Thyroid gland (tissue), 4 donors: ENCODE measurements at places on chromosomes 6 and 20. TPM values are rescaled to one million over a fixed set of nuclear protein-coding genes. Genes with fewer than 3 reads are reported as not detected.

DNA sequence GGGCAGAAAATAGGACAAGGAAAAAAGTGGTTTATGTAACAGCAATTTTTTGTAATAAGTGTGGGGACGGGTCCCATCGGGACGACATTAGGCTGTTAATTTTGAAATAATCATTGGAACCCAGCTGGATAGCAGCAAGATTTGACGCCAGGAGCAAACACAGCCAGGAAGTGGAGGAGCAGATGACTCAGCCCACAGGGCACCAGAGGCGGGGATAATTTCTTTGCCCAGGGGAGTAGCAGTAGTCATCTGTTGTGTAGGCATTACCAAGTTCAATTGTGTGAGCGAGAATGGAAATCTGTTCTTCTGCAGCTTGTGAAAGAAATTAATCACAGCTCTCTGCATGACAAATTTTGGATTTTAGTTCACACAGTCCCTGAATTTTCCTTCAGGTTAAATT lies 22.6 kb upstream of the RIN2 start:
- H3K4me3 ChIP-seq: no peak overlapping the region
- H3K27ac ChIP-seq: no peak overlapping the region
- H3K27me3 ChIP-seq: no peaks in the 10 kb centered on the region
- peak; percentile 42 for DNase-seq
- H3K36me3 ChIP-seq: no peaks in the 10 kb centered on the region

DNA sequence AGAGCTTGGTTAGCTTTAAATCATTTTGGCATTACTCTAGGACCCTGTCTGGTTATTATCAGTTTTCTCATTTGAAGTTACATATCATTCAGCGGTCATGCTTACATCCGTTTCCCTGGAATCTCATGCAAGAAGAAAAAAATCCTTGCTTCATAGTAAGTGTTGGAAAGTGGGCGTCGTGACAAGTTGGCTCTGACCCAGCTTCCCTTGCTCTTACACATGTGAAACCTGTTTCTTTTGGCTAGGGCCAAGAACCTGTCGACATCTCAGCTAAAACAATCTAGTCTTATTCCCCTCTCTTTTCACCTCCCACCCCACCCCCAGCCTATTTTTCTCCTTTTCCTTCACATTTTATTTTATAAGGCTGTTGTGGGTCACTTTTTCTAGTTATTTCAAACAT lies 45.5 kb downstream of the ANKS1A start:
- no peak overlapping the region for H3K4me3 ChIP-seq
- peak overlapping the region; percentile 61 for H3K27ac ChIP-seq
- H3K4me1 ChIP-seq: peaks cover 19% of the 10 kb centered on the region
- DNase-seq: peak; percentile 97

DNA sequence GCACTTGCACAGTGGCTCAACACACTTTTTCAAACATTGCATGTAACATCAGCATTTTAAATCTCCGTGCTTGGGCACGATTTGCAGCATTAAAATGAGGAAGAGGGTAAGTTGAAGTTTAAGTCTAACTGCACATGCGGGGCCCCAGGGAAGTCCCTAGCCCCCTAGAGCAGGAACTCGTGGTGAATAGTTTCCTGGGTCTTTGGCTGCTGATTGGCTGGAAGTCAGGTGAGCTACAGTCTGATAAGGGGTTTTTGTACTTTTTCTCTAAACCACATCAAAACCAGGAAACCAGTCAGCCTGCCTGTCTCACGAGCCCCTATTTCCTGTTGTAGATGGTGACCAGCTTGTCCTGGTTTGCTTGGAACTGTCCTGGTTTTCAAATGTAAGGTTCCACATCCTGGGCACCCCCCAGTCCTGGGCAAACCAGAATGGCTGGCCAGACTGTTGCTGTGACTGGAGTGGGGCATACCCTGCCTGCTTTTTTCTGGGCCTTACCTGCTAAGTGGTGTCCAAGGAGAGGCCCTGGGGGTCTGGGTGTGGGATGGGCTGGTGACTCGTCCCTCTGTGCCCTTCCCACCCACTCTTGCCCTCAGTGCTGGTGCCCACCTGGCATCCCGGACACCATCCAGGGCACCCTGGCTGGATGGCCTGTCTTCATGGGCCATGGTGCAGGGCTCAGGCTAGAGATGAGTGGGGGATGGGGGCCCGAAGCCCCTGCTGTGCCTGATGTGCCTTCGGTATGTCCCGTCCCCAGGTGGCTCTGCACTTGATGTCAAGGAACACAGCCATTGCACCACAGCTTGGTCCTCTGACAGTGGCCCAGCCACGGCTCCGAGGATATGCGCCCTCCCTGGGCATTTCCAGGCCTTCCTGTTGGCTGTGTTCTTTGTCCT lies 31.8 kb downstream of the SUN5 start:
- H3K36me3 ChIP-seq: no peaks in the 10 kb centered on the region
- H3K27ac ChIP-seq: no peak overlapping the region
- no peaks in the 10 kb centered on the region for H3K4me1 ChIP-seq
- no peaks in the 10 kb centered on the region for H3K27me3 ChIP-seq
- H3K4me3 ChIP-seq: no peak overlapping the region

DNA sequence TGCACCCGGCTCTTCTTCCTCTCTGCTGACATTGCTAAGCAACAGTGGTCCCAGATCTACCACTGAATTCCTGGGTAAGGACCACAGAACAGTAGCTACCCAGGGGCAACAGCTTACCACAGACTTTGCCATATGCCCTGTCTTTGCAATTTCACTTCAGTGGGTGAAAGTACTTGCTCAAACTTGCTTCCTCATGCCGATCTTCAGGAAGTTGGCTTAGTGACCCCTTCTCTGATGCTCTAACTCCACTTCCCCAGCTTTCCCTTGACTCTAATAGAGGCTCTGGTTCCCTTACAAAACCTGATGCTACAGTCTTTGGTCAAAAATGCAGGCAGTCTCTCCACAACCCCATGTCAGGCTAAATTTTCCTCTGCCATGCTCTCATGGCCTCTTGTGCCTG lies 3.3 kb upstream of the TAAR5 start:
- no peak overlapping the region for H3K4me3 ChIP-seq
- no peak overlapping the region for H3K27ac ChIP-seq
- no peaks in the 10 kb centered on the region for H3K4me1 ChIP-seq
- H3K36me3 ChIP-seq: no peaks in the 10 kb centered on the region
- H3K27me3 ChIP-seq: no peaks in the 10 kb centered on the region

DNA sequence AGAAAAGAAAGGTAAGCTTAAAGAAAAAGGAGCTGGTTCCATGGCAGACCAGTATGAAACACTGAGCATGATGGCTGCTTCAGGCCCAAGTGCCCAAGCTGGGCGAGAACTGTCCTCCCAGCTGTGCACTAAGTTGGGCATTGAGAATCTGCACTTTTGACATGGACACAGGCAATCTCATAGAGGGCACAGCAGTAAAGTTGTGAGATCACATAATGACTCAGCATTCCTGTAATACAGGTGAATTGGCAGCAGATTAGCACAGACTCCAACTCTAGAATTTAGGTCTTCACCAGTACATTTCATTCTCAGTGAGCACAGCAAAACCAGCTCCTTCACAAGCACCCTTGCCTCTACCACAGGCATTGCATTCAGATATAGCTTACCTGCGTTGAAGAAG lies 343.4 kb downstream of the PKHD1 start:
- H3K27ac ChIP-seq: no peak overlapping the region
- H3K36me3 ChIP-seq: no peaks in the 10 kb centered on the region
- no peak overlapping the region for H3K4me3 ChIP-seq
- no peak for DNase-seq
- no peaks in the 10 kb centered on the region for H3K27me3 ChIP-seq
- no peaks in the 10 kb centered on the region for H3K4me1 ChIP-seq

DNA sequence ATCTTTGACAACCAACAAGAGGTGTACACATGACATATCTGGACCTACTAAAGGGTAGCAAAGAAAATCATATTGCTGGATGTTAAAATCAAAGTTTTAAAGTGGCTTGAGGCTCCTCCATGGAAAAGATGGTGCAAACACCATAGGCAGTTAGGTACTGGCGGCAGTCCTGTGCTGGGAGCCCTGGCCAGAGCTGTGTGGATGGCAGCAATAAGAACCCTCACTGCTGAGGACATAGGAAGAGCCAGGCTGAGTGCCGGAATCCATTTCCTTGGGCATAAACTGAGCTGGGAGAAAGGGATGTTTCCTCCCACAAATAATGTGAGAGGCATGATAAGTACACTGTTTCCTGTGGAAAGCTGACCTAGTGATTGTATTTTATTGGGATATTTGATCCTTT lies 89.9 kb downstream of the ARID1B start:
- peak overlapping the region; percentile 13 for H3K27ac ChIP-seq
- no peaks in the 10 kb centered on the region for H3K27me3 ChIP-seq
- H3K4me1 ChIP-seq: peaks cover 40% of the 10 kb centered on the region
- no peak for DNase-seq
- no peaks in the 10 kb centered on the region for H3K36me3 ChIP-seq
- no peak overlapping the region for H3K4me3 ChIP-seq

DNA sequence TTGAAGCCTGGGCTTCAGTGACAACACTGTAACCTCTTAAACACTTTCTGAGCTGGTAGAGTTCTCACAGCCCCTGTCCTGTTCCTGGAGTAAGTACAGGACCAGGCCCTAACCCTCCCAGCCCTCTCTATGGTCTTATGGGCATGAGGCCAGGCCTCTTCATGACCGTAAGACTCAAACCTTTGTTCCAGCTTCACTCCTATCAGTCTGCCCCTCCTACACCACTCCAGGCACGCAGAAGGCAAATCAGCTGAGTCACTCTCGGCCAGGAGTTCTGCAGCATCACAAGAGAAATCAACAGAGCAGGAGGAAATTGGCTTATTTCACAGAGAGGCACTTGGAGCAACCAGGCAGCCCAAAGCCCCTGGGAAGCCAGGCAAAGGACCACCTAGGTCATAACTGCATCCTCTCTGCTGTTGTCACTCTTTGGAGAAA lies 25.3 kb upstream of the CHD6 start:
- H3K4me3 ChIP-seq: no peak overlapping the region

DNA sequence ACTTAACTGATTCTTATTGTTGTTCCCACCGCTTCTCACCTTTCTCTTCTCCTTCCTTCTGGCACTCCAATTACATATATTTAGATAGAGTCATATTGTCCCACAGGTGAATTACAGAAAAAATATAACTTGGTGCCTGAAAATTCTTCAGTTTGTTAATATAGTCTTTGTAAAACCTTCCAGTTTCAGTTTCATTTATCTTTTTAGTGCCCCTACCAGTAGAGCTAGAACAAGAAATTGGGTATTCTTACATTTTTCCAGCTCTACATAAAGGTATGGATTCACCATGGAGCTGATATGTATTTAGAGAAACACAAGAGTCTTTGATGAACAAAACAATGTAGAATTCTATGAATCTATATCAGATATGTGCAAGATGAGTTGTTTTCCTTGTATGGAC lies 10.7 kb downstream of the MANEA start:
- no peak for DNase-seq
- H3K27me3 ChIP-seq: no peaks in the 10 kb centered on the region
- no peaks in the 10 kb centered on the region for H3K4me1 ChIP-seq
- H3K36me3 ChIP-seq: no peaks in the 10 kb centered on the region
- H3K4me3 ChIP-seq: no peak overlapping the region

GRCh38 chr6:25472306-25472705 lies 179.7 kb upstream of the SCGN start:
- no peaks in the 10 kb centered on the region for H3K4me1 ChIP-seq
- no peak overlapping the region for H3K4me3 ChIP-seq
- no peak overlapping the region for H3K27ac ChIP-seq
- DNase-seq: no peak
- H3K36me3 ChIP-seq: no peaks in the 10 kb centered on the region
- no peaks in the 10 kb centered on the region for H3K27me3 ChIP-seq

GRCh38 chr20:37194621-37195417 lies 15.5 kb upstream of the MROH8 start:
- H3K27me3 ChIP-seq: no peaks in the 10 kb centered on the region
- peak overlapping the region; percentile 15 for H3K27ac ChIP-seq
- peaks cover 32% of the 10 kb centered on the region for H3K4me1 ChIP-seq
- no peak overlapping the region for H3K4me3 ChIP-seq

DNA sequence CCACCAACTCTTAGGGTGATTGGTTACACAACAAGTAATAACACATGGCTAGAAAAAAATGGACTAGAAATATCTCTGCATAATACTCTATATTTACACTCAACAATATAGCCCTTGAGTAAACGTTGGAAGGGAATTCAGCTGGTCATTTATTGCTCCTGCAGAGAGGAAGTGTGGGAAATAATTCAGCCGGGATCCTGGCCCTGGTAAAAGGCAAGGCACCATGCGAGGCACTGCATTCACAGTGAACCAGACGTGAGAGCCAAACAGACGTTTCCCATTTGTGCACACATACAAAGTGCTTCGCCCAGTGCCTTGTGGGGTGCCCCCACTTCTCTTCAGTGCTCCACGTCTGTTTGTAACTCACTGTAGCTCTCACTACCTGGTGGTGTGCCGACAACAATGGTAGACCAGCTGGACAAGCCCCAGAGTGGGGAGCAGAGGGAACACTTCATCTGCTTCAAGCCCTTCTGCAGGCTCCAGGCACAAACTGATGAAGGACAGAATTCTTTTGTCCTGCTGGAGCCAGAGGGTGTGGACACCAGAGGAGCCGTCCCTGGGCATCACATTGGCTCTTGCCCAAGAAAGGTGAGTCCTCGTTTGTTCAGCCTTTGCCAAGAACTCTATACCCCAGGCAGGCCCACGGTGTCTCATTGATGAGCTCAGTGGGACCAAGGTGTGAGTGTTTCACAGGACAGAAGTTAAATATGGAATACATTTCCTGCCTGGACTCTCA lies 18.8 kb downstream of the SYNDIG1 start:
- DNase-seq: no peak
- H3K4me1 ChIP-seq: no peaks in the 10 kb centered on the region
- no peak overlapping the region for H3K4me3 ChIP-seq
- no peaks in the 10 kb centered on the region for H3K36me3 ChIP-seq
- H3K27ac ChIP-seq: no peak overlapping the region
- no peaks in the 10 kb centered on the region for H3K27me3 ChIP-seq

The KIFC1 gene
- 0.13 TPM for total RNA-seq

The MATN4 gene
- 1.2 TPM for total RNA-seq

The SOX4 gene
- 10.8 TPM for total RNA-seq

The C20orf141 gene
- not detected for total RNA-seq

The LTB gene
- not detected for total RNA-seq

The C20orf204 gene
- 0.63 TPM for total RNA-seq

The TXLNB gene
- 0.45 TPM for total RNA-seq

The HCRTR2 gene
- not detected for total RNA-seq
